Posterior cingulate gyrus (tissue), 11 donors: ENCODE measurements at places on chromosomes 16 and 17.

- DNase-seq: peak; percentile 58
These were observed 276.9 kb downstream of the SHISA9 start for GRCh38 chr16:13178318-13178717.

GRCh38 chr16:28107232-28107631 is 43.7 kb upstream of the GSG1L start:
- DNase-seq: no peak

DNA sequence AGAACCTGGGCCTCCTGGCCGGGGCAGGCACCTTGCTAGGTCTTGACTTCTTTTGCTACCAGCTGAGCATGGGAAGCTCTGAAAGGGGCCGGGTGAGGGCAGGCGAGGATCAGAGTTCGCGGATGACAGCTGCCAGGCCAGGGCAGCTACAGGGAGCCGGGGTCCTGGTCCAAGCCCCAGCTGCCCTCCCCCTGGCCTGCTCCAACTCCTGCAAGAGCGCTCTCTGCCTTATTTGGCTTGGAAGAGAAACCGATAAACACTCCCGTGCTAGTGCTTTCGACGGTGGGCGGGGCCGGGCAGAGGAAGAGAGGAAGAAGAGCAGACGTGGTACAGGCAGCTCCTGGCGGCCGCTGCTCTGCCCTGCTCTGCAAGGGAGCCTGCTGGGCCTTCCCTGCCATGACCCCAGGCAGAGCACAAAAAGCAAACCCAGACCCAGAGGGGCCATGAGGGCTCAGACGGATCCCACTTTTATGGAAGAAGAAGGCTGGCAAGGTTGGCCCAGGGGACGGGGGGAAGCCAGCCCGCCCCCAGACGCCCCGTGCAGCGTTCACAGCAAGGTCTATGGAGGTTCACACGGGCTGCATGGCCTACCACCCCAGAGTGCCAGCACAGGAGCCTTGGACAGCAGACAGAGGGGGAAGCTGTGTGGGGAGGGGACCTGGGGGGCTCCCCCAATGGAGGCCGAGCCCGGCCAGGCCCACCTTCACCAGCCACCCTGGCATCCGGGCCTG is 25.6 kb downstream of the PIEZO1 start:
- no peak for DNase-seq

- DNase-seq: no peak
These were observed 26.0 kb downstream of the TAC4 start for GRCh38 chr17:49821916-49822315.

- no peak for DNase-seq
These were observed 19.2 kb downstream of the CYB561 start for GRCh38 chr17:63426917-63427308.

- DNase-seq: no peak
These were observed 40.4 kb downstream of the NXPH3 start for GRCh38 chr17:49616086-49616485.

GRCh38 chr17:21212826-21213637 is 929 bp downstream of the TMEM11 start:
- DNase-seq: no peak

- no peak for DNase-seq
These were observed 25.5 kb upstream of the LRRC75A start for GRCh38 chr17:16517477-16517876.

- no peak for DNase-seq
These were observed 6.0 kb downstream of the PDZD9 start for GRCh38 chr16:21994856-21995465.

- DNase-seq: peak; percentile 53
These were observed 42.5 kb downstream of the MYH3 start for GRCh38 chr17:10614536-10615155.

DNA sequence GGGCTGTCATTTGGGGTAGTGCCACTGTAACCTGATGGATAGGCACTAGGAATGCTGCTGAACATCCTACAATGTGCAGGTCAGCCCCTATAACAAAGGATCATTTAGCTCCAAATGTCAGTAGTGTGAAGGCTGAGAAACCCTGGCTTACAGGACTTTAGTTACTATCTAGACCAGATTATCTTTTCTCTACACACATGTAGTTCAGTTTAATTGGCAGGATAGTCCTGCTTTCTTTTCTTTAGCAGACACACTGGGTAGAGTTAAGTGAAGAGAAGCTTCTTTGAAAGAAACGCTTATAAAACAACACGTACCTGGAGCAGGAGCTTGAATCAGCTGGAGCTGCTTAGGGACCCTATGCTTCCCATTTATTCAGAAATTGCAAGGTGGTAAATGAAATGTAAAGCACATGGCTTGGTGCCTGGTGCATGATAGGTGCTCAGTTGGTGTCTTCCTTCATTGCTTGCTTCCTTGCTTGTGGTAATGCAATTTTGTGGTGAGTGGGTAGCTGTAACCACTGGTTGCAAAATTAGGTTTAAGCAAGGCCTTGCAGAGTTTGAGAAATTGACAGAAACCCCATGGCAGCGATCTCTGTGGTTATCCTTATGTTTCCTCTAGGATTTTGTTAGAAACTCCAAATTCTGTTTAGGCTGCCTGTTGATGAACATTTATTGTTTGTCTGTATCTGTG is 9.4 kb downstream of the METTL9 start:
- no peak for DNase-seq

DNA sequence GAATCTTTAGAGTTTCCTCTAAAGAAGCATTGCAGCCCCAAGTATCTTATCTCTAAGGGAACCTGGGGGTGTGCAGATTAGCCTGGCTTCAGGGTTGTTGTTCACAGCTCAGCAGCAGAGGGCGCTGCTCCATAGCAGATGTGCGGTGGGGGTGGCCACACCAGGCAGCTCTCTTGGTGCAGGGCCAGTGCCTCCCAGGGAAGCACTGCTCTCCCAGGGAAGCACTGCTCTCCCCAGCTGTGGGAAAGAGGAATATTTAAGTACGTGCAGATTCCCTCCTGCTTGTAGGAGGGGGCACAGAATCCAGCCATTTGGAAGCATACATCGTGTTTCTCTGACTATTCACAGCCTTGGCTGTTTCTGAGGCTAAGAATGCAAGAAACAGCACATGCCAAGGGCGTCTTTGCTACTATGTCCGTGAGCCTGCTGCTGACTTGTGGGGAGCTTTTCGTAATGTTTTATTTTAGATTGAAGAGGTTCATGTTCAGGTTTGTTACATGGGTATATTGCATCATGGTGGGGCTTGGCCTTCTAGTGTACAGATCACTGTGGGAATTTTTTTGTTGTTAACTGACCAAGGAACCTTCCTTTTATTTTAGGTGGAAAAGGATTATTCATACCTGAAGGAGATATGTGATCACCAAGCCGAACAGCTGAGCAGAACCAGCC is 217.8 kb downstream of the SPECC1 start:
- peak; percentile 97 for DNase-seq
